Neural crest cell (in vitro differentiated cells): ENCODE measurements at places on chromosomes 6 and 20.

DNA sequence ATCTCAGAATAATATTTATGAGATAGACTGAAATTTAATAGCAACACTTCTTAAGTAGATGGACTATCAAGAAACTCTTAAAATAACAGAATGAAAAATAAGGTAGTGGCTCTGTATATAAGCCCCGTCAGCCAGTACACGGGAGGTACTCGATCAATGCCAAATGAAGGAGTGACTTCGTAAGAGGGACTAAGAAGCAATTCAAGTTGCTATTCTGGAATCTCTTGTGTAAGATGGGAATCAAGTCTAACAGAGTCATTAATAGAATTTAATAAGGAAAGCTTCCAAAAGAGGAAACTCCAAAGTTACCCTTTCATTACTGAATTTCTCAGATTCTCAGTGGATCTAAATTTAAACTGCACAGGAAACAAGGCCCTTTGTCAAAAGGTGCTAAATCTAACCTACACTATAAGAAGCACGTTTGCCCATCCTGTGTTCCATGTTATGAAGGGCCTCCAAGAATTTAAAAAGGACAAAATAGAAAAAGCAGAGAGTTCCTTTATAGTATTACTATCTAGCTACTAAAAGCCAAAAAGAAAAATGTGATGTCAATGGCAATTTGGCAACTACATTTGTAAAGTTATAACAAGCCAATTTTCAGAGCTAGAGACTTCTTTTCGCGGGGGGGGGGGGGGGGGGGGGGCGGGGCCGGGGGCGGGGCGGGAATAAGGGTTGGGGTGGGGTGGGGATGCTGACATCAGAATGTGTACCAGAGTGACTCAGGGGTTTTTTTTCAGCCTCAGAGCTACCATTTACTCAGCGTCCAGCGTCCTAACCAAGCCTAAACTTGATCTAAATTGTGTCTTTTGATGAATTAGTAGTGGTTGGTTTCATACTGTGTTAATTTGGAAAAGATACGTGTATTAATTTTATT lies 200.6 kb downstream of the GMPR start:
- DNase-seq, result no peak
- no peak overlapping the region for H3K27ac ChIP-seq
- H3K4me3 ChIP-seq, result no peak overlapping the region
- no peaks in the 10 kb centered on the region for H3K36me3 ChIP-seq
- no peaks in the 10 kb centered on the region for H3K4me1 ChIP-seq

DNA sequence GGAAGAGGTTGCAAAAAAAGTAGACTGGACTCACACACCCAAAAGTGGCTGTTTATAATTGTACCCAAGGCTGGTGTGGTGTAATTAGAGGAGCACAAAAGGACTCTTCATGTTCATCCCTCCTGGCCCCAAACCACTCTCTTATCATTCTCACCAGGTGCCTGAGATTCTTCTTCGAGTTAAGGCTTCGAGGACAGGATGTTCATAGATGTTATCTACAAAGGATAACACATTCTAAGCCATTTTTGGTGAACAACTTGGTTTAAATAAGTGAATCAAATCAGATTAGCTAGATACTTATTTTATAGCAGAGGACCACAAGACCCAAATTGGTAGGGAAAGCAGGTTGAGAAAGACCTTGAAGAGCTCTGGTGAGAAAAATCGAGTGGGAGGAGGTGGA lies 73.1 kb upstream of the SUPT3H start:
- no peak for DNase-seq
- H3K4me3 ChIP-seq, result no peak overlapping the region
- H3K36me3 ChIP-seq, result no peaks in the 10 kb centered on the region

DNA sequence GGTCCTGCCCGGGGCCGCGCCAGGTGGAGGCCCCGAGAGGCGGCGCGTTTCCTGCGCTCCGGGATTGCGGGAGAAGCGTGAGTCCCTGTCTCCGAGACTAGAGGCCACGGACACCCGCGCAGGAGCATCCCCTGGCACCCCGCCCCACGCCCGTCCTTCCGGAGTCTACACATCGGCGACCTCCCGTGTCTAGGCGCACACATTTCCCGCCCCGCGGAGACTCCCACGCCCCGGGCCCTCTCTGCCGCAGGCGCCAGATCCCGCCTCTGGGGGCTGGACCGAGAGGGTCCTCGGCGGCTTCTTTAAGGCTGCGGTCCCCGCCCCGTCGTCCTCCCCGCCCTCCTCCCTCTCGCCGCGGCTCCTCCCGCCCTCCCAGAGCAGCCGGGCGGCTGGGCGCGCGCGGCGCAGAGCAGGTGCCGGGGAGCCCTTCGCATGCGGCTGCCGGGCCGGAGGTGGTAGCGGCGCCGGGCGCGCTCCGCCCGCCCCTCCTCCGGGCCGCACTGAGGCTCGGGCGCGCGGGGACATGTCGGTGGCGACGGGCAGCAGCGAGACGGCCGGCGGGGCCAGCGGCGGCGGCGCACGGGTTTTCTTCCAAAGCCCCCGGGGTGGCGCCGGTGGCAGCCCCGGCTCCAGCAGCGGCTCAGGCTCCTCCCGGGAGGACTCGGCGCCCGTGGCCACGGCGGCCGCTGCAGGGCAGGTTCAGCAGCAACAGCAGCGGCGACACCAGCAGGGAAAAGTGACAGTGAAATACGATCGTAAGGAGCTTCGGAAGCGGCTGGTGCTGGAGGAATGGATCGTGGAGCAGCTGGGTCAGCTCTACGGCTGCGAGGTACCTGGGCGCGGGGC lies at the start of gene PPP1R14C:
TSS of gene PPP1R14C (plus strand) at position 375 of the 846 bp plus-strand sequence. CDS start at position 524, 149 bp downstream.
- H3K4me3 ChIP-seq, result peak within 1 kb of the TSS; percentile 91
- H3K4me1 ChIP-seq, result peaks cover 19% of the 10 kb centered on the region
- no peaks in the 10 kb centered on the region for H3K36me3 ChIP-seq
- H3K27me3 ChIP-seq, result peaks cover 86% of the 10 kb centered on the region
- no peak within 1 kb of the TSS for H3K27ac ChIP-seq
- DNase-seq, result peak; percentile 47

DNA sequence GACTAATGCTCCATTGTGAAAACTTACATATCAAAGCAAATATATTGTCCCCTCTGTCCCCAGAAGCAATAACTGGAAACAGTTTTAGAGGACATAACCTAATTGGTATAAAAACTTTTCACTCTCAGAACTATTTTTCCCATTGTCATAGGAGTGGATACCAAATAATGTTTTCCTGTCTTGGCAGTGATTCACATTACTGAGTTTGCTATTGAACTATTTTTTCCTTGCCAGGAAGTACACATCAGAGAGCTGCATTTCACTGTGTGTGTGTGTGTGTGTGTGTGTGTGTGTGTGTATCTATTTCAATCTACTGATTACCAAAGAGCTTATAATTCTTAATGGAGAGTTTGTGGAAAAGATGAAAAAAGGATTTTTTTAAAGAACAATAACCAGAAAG lies 45.4 kb downstream of the AKAP12 start:
- no peaks in the 10 kb centered on the region for H3K27me3 ChIP-seq
- no peak overlapping the region for H3K27ac ChIP-seq
- H3K4me1 ChIP-seq, result peaks cover 10% of the 10 kb centered on the region
- no peak overlapping the region for H3K4me3 ChIP-seq
- no peaks in the 10 kb centered on the region for H3K36me3 ChIP-seq
- no peak for DNase-seq

GRCh38 chr6:24996269-24996836 lies 60.6 kb upstream of the RIPOR2 start:
- peaks cover 8% of the 10 kb centered on the region for H3K36me3 ChIP-seq
- H3K4me3 ChIP-seq, result no peak overlapping the region
- DNase-seq, result no peak
- H3K4me1 ChIP-seq, result peaks cover 6% of the 10 kb centered on the region

GRCh38 chr6:80335121-80335531 lies 228.7 kb downstream of the BCKDHB start:
- no peaks in the 10 kb centered on the region for H3K27me3 ChIP-seq
- peak overlapping the region; percentile 95 for H3K27ac ChIP-seq
- no peaks in the 10 kb centered on the region for H3K36me3 ChIP-seq
- DNase-seq, result no peak
- H3K4me1 ChIP-seq, result peaks cover 71% of the 10 kb centered on the region

- DNase-seq, result no peak
- peaks cover 59% of the 10 kb centered on the region for H3K27me3 ChIP-seq
- H3K36me3 ChIP-seq, result no peaks in the 10 kb centered on the region
- H3K27ac ChIP-seq, result no peak overlapping the region
- peaks cover 21% of the 10 kb centered on the region for H3K4me1 ChIP-seq
These were observed 258.1 kb downstream of the LRFN2 start for GRCh38 chr6:40328986-40329545.

GRCh38 chr20:9129756-9130155 lies 60.9 kb downstream of the PLCB4 start:
- H3K4me3 ChIP-seq, result peak overlapping the region; percentile 68
- H3K27me3 ChIP-seq, result no peaks in the 10 kb centered on the region
- peak overlapping the region; percentile 69 for H3K27ac ChIP-seq
- peaks cover 51% of the 10 kb centered on the region for H3K4me1 ChIP-seq
- H3K36me3 ChIP-seq, result peaks cover 22% of the 10 kb centered on the region

GRCh38 chr6:2748183-2748582 lies 2.5 kb downstream of the MYLK4 start:
- H3K36me3 ChIP-seq, result no peaks in the 10 kb centered on the region
- H3K27ac ChIP-seq, result no peak overlapping the region
- peaks cover 10% of the 10 kb centered on the region for H3K4me1 ChIP-seq
- no peak overlapping the region for H3K4me3 ChIP-seq
- DNase-seq, result no peak
- peaks cover 38% of the 10 kb centered on the region for H3K27me3 ChIP-seq

GRCh38 chr6:8588176-8588575 lies 152.8 kb upstream of the SLC35B3 start:
- no peak for DNase-seq
- H3K27me3 ChIP-seq, result no peaks in the 10 kb centered on the region
- peaks cover 3% of the 10 kb centered on the region for H3K36me3 ChIP-seq
- H3K27ac ChIP-seq, result no peak overlapping the region
- no peaks in the 10 kb centered on the region for H3K4me1 ChIP-seq

GRCh38 chr6:1322156-1322555 lies 10.3 kb downstream of the FOXQ1 start:
- H3K36me3 ChIP-seq, result peaks cover 3% of the 10 kb centered on the region
- DNase-seq, result no peak
- no peaks in the 10 kb centered on the region for H3K4me1 ChIP-seq
- H3K4me3 ChIP-seq, result no peak overlapping the region
- no peak overlapping the region for H3K27ac ChIP-seq

DNA sequence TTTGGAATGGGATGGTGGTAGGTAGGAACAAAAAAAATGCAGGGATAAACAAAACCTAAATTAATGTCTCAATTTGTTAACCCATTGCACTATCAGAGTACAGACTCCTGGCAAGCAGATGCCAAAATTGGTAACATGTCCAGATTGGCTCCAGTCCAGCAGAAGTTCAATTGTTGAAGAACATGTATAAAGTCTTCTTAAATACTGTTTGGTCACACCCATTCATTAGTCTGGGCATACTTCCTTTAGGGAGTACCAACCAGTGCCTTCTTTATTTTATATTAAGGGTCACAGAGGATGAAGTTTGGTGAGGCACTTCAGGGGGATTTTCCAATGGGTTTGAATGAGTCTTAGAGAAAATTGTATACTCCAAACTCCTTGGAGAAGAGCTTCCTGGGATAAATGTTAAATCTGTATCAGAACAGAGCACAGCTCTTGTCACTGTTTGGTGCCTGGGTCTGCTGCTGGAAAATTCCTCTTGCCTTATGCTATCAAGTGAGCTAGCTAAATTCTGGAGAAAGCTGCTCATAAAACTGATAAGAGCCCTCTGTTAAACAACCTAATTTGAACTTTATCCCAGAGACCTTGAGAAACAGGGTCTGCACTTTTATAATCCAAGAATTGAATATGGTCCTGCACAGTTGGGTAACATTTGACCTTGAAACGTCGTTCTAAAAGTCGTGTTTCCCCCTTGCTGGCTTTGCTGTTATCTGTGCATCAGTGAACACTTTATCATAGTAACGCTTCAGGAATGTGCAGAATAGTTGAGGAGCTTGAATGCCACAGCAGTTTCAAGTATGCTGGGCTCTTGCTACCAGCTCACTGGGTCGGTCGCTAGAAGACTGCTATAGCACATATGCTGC lies 334.1 kb upstream of the CITED2 start:
- peak overlapping the region; percentile 2 for H3K4me3 ChIP-seq
- DNase-seq, result no peak
- no peaks in the 10 kb centered on the region for H3K36me3 ChIP-seq
- peak overlapping the region; percentile 46 for H3K27ac ChIP-seq

- H3K36me3 ChIP-seq, result no peaks in the 10 kb centered on the region
- no peak overlapping the region for H3K4me3 ChIP-seq
- no peak for DNase-seq
These were observed 30.3 kb upstream of the MDGA1 start for GRCh38 chr6:37727996-37728395.

DNA sequence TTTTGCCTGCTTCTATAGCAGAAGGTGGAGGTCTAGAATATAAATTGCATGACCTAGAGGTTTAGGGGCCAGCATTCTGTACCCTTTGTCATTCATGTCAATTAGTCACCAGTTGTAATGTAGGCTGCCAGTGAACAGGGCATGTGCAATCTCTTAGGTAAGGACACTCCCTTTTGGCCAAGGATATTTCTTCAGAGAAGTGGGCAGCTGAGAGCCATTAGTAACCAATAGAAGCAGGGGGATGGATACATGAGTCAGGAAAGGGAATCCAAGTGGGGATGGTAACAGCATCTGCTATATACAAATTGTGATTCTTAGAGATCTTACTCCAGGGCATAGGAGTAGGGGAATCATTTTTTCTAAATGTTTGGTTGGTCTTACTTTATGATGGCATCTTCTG lies 494.2 kb upstream of the JAG1 start:
- H3K4me3 ChIP-seq, result no peak overlapping the region
- DNase-seq, result no peak
- H3K36me3 ChIP-seq, result no peaks in the 10 kb centered on the region
- H3K27me3 ChIP-seq, result no peaks in the 10 kb centered on the region
- peaks cover 3% of the 10 kb centered on the region for H3K4me1 ChIP-seq

GRCh38 chr6:105747823-105748405 lies 338.2 kb upstream of the PRDM1 start:
- H3K4me3 ChIP-seq, result no peak overlapping the region
- peaks cover 5% of the 10 kb centered on the region for H3K4me1 ChIP-seq
- no peaks in the 10 kb centered on the region for H3K36me3 ChIP-seq
- DNase-seq, result no peak
- H3K27me3 ChIP-seq, result no peaks in the 10 kb centered on the region

DNA sequence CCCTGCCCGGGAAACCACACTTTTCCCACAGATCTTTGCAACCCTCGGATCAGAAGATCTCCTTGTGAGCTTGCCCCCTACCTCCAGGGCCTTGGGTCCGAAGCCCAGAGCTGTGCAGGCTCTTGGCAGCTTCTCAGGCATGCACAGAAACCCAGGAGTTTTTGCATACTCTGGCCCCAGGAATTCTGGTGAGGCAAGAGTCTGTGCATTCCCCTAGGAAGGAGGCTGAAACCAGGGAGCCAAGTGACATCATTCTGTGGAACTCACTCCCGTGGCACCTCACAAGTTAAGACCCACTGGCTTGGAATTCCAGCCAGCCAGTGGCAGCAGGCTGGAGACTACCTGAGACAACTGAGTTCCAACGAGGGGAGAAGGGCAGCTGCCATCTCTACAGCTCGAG lies 100.1 kb downstream of the TNFRSF21 start:
- H3K4me1 ChIP-seq, result no peaks in the 10 kb centered on the region
- DNase-seq, result no peak
- H3K27ac ChIP-seq, result no peak overlapping the region
- H3K36me3 ChIP-seq, result peaks cover 3% of the 10 kb centered on the region
- H3K27me3 ChIP-seq, result no peaks in the 10 kb centered on the region
- H3K4me3 ChIP-seq, result no peak overlapping the region

GRCh38 chr6:44630125-44631028 lies 242.9 kb downstream of the CDC5L start:
- no peak overlapping the region for H3K27ac ChIP-seq
- DNase-seq, result peak; percentile 42
- no peaks in the 10 kb centered on the region for H3K27me3 ChIP-seq
- peaks cover 25% of the 10 kb centered on the region for H3K4me1 ChIP-seq
- no peaks in the 10 kb centered on the region for H3K36me3 ChIP-seq
